ENCODE measurements at places on chromosomes 16 and 17.
A peak's percentile ranks its signal among the peaks of the same experiment; 100 is the strongest.

GRCh38 chr16:1045993-1046911 lies 26.3 kb upstream of the SSTR5 start:
- peak; percentile 83 for DNase-seq

GRCh38 chr17:28033972-28034714 lies 8.3 kb upstream of the NLK start:
- DNase-seq = no peak

- no peak for DNase-seq
Measured at GRCh38 chr17:76528528-76529223, 8.8 kb downstream of the CYGB start.

DNA sequence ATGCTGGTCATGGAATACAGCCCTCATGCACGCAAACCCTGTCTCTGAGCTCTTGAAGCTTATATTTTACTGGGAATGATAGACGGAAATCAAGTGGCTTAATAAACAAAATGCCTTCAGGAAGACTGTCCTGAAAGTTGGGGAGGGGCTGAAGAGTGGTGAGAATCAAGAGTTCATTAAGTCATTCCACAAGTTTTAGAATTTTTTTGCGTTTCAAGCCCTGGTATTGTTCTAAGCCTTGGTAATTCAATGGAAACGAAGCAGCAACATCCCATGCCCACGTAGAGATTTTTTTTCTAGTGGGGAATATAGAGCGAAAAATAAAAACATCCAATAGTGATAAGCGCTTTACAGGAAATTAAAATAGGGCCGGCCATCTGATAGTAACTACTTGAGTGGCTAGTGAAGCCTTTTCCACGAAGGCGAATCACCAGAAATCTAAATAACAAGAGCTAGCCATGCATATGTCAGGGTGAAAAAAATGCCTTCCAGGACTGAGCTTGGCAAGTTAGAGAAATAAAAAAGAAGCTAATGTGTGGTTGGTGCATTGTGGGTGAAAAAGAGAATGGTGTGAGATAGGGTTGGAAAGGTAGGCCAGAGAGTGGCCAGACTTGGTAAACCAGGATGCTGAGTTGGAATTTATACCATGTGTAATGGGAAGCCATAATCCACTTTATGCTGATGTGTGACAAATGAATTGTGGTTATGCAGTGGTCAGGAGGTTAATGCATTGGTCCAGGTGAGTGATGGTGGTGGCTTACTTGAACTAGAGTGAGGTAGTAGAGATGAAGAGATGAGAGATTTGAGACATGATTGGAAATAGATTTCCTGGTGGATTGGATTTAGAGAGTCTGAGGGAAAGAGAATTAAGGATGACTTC lies 772 bp downstream of the PFAS start:
- no peak for DNase-seq

GRCh38 chr17:40556884-40557414 lies 8.3 kb downstream of the CCR7 start:
- peak; percentile 83 for DNase-seq

DNA sequence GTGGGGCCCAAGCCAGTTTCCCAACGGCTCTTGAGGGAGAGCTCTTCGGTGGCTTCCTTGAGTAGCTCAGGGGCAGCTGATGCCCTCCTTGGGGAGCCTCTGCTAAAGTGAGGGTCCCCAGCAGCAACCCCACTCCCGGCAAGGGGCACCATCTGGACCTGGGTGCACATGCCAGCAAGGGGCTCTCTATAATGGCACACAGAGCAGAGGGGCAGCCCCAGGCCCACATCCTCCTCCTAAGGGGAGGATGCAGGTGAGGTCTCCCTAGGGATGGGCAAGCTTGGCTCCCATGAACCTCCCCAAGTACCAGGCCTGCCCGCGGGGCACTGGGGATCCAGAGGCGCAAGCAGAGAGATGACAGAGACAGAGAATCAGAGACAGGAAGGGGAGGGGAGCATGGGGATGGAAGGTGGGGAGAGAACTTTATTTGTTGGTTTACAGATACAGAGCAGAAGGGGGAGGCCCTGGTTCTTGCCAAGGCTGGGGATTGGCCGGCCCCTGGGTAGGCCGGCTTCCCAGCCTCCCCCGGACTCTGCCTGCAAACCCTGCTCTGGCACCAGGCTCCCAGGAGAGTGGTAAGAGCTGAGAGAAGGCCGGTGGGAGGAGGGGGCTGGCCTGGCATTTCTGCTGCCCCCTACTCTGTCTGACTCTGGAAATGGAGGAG lies 61.4 kb downstream of the SRCIN1 start:
- DNase-seq = no peak

DNA sequence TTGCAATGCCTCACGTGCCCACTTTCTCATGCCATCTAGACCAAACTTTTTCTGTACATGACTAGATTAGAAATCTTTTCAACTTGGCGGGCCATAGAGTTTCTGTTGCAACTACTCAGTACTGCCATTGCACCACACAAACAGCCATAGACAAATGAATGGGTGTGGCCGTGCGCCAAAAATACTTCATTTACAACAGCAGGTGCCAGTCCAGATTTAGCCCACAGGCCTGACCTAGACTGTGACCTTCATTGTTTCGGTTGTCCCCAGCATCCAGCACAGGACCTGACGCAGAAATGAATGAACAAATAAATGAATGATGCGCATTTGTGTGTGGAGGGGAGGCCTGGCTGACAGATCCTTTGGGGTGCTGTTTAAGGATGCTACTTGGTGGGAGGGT lies 14.3 kb upstream of the PDK2 start:
- DNase-seq = peak; percentile 66

DNA sequence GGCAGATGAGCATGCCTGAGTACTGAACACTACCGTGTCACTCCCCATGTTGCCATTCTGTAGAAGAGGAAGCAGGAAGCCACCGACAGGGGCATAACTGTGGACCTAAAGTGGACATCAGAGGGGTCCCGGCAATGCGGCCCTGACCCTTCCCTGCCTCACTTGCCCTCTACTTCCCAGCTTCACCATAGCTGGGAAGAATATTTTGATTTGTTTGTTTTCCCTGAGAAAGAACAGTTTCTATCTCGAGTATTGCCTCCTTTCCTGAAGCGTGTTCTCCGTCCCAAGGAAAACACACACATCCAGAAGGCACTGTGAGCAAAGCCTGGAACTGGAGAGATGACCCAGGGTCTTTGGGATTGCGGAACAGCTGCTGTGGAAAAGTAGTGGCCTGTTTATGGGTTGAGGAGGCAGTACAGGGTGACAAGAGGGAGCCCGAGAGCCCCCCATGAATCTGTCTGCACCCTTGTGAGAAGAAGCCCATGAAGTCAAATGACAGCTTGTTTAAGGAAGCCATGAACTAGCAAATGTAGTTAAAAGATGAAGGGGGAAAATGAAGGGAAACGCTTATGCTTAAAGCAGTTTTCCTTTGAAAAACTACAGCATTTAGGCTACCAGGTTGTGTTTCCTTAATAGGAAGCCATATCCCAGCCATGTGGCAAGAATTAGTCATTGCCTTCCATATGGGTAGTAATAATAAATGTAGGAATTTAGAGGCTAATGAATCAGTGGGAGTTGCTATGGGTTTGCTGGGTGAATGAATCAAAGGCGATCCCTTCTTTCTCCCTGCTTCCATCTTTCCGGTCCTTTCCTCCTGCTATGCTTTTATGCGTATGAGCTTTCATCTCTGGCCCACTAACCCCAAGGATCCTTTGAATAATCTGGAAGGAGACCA lies 90.0 kb upstream of the TBX2 start:
- DNase-seq = no peak

GRCh38 chr16:62741692-62742091 lies 705.5 kb upstream of the CDH8 start:
- DNase-seq = no peak

- DNase-seq = no peak
Measured at GRCh38 chr16:80263848-80264694, 276.7 kb upstream of the DYNLRB2 start.

All from tongue (tissue), 3 donors.